ENCODE measurements at places on chromosomes 2 and 18.

GRCh38 chr2:230418341-230419016, 2.5 kb downstream of the SP100 start:
- no peak for DNase-seq

DNA sequence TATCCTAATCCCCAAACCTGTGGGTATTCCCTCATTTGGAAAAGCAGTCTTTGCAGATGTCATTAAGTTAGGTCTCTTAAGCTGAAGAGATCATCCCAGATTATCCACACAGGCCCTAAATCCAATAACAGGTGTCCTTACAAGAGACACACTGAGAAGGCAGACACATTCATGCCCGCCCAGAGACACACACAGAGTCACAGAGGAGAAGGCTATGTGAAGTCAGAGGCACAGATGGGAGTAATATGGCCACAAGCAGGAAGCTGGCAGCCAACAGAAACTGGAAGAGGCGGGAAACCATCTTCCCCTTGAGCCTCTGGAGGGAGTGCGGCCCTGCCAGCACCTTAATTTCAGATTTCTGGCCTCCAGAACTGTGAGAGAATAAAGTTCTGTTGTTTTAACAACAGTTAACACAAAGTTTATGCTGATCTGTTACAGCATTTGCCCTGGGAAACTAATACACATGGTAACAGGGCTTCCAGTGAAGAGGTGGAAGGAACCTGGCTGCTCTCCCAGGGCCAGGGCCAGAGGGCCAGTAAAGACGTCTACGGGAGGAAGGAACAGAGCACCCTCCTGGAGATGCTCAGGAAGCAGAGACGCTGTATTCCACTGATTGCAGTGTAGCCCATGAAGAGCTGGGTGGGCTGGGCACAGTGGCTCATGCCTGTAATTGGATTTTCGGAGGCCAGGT, 217.5 kb downstream of the GLI2 start:
- DNase-seq = no peak

DNA sequence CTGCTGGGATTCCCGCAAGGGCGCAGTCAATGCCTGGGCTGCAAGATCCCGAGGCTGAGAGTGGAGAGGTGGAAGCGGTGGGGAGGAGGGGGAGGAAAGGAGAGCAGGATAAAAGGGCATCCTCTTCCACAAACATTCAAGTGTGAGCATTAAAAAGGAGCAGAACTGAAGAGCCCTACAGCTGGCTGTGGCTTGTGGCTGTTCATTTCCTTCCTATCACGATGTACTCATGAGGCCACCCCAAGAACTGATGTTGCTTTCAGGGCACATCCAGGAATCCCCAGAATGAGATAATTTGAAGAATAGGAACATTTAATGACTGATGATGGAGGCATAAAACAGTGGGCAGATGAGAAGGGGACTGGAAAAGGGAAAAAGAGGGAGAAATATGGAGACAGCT, 230.8 kb upstream of the SMIM21 start:
- no peak for DNase-seq

- no peak for DNase-seq
These were observed 60.0 kb downstream of the DGKD start for GRCh38 chr2:233414273-233414654.

DNA sequence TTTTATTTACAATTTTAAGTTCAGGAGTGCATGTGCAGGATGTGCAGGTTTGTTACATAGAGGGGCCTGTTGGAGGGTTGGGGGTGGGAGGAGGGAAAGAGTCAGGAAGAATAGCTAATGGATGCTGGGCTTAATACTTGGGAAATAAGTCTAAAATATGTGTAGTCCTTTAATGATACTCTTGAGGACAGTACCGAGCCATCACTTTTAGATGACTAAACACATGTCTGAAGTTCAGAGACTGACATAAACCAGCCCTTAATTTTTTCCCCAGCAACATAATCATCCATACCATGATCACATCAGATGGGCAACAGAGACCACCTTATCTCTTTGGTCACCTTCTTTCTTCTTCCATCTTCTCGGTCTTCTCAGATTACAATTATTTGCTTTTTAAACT, 189.1 kb upstream of the COL3A1 start:
- DNase-seq = no peak

DNA sequence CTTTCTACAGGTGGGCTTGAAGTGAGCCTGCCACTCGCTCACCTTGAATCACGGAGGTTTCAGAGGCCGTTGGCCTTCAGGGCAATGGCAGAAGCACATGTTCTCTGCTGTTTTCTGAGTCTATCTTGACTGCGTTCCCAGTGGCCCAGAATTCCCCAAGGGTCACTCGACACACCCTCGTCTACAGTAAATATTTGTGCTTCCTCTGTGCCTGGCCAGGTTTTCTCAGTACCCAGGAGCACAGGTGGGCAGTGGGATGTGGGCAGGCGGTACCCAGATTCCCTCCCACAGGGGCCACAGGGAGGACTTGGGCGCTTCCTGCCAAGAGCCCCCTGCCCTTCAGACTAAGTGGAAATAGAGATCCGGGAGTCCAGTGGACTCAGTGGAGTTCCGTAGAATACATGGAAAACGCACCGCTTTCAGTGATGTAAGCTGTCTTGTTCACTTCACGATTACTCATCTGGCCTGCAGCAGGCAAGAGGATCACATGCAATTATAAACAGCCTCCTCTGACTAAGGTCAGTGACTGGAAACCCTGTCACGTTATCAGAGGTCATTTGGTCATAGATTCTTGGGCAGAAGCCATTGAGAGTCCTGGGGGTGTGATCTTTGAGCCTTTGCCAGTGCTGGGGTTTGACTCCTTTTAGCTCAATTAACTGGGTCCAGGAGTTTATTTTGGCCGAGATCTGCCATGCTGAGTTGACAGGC, 179.8 kb downstream of the NEDD4L start:
- DNase-seq = no peak
